Esophagus (tissue), 2 donors: ENCODE measurements at places on chromosomes 12 and 14. TPM values are rescaled to one million over a fixed set of nuclear protein-coding genes. Genes with fewer than 3 reads are reported as not detected.

Gene KCNK13
- 0.06 TPM for polyA plus RNA-seq

Gene SYCP3
- polyA plus RNA-seq: 0.07 TPM

Gene RNASE2
- polyA plus RNA-seq: 0.46 TPM

Gene RAB15
- polyA plus RNA-seq: 3.3 TPM

Gene GCH1
- 8.5 TPM for polyA plus RNA-seq

Gene FAM177A1
- polyA plus RNA-seq: 43.0 TPM

Gene MYH6
- 0.63 TPM for polyA plus RNA-seq

Gene PARP11
- polyA plus RNA-seq: 2.1 TPM

Gene RAD9B
- 0.20 TPM for polyA plus RNA-seq

Gene ZDHHC22
- polyA plus RNA-seq: not detected

Gene NTN4
- 6.2 TPM for polyA plus RNA-seq

Gene ZNF605
- polyA plus RNA-seq: 4.3 TPM

Gene ARHGEF40
- polyA plus RNA-seq: 3.0 TPM

Gene PPP1R36
- polyA plus RNA-seq: 0.26 TPM

Gene HOTAIR
- polyA plus RNA-seq: not detected

Gene FOXG1
- 0.12 TPM for polyA plus RNA-seq

Gene P2RX7
- 1.2 TPM for polyA plus RNA-seq

Gene POLE2
- polyA plus RNA-seq: 8.0 TPM

Gene CISTR
- polyA plus RNA-seq: not detected

Gene SIX1
- polyA plus RNA-seq: not detected

Gene TPH2
- polyA plus RNA-seq: not detected
